ENCODE measurements at places on chromosomes 3 and 15.

GRCh38 chr15:77824361-77825251, 191.9 kb upstream of the LINGO1 start:
- DNase-seq, result no peak

DNA sequence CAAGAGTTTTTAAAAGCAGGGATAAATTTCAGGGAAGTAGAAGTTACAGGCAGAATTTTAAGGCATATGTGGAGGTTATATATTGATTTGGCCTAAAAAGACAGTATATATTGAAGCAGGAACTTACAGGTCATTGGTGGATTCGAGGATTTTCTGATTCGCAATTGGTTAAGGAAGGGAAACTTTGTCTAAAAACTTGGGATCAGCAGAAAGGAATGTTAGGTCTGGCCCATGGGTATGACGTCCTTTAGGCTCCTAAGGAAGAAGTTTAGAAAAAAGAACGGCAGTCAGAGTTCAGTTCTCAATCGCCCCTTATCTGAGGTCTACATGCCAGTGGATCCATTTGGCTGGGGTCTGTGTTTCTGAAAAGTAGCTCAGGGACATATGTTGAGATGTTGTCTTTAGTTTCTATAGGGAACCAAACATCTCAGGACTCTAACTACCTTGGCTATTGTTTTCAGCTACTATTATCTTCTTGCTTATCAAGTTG, 33.2 kb upstream of the ACP3 start:
- no peak for DNase-seq

DNA sequence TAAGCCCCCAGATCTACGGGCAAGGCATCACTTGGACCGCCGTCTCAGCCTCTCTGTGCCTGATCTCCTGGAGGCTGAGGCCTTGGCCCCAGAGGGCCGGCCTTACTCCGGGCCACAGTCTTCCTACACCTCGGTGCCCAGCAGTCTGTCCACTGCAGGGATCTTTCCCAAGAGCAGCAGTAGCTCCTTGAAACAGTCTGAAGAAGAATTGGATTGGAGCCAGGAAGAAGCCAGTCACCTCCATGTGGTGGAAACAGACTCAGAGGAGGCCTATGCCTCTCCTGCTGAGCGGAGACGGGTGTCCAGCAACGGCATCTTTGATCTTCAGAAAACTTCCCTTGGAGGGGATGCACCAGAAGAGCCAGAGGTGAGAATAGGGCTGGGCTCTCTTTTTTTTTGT, 67.0 kb downstream of the MCTP2 start:
- no peak for DNase-seq

GRCh38 chr3:102532901-102533300, 98.1 kb downstream of the ZPLD1 start:
- DNase-seq, result no peak

- DNase-seq, result no peak
Observed at GRCh38 chr3:12638105-12638504, 25.8 kb downstream of the RAF1 start.

GRCh38 chr3:191783024-191783423, 322.1 kb downstream of the PYDC2 start:
- DNase-seq, result no peak

DNA sequence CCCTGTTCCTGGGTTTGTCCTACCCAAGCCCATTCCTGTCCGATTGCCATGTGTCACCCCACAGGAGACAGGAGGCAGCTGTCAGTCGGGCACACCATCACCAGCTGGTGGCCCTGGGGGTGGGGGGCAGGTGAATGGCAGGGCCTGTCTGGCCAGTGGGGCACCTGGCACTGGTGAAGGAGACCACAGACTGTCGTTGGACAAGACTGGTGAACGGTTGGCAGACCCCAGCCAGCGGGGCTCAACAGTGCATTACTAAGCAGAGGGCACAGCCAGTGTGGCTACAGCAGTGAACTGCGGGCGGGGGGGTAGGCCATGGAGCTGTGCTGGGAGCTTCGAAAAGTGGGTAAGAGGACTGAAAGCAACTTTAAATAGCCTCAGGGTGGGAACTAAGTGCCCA, 2.1 kb downstream of the SEMA7A start:
- no peak for DNase-seq

DNA sequence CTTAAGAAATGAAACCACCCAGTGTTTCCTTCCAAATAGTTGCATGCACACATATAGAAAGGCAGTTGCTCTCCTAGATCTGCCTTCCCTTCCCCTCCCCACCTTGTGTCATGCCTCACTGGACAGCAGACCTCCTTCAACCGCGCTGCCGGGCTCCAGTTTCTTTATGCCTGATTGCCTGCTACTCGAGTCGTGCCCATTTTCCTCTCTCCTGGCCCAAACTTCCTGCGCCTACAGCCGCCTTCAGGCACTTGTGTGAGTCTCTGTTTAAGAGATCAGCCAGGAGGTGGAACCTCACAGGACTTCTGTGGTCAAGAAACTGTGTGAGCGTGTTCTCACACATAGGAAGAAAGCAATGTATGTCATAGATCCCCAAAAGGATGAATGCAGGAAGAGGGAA, 8.8 kb upstream of the FAM107A start:
- DNase-seq, result no peak

- DNase-seq, result peak; percentile 46
Observed at GRCh38 chr3:42289026-42289425, 23.0 kb upstream of the CCK start.

- DNase-seq, result no peak
Observed at GRCh38 chr15:100612539-100612938, 10.2 kb downstream of the ASB7 start.

DNA sequence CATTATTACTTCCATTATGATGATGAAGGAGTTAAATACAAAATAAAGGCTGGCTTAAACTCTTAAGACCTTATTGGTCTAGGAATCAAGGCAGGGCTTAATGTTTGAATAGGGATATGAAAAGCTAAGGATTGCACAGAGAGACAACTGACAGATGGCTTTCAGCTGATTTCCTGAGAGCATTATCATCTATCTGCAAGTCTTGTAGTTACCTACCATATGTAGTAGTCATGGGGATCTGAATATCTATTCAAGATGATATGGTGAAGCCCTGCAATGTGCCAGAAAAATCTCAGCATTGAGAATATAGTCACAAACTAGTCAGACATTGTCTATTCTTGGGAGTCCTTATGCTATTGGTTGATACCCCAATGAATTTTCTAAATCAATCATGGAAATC, 47.5 kb upstream of the CHMP2B start:
- DNase-seq, result no peak

DNA sequence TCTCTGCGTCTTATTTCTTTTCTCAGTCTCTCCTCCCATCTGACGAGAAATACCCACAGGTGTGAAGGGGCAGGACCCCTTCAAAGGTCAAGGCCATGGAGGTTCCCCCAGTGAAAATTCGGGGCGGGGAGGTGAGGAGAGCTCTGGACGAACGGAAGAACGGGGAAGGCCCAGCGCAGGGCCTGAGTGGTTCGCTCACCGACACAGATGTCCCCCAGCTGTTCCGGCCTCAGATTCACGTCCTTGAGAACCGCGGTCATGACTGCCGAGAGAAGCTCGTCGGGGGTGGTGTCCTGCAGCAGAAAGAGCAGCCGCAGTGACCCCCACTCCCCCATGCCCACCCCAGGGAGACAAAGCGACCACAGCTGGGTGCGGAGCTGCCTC, 542 bp downstream of the ACAA1 start:
- DNase-seq, result no peak

GRCh38 chr3:186054792-186055352, 54.0 kb downstream of the ETV5 start:
- DNase-seq, result no peak

DNA sequence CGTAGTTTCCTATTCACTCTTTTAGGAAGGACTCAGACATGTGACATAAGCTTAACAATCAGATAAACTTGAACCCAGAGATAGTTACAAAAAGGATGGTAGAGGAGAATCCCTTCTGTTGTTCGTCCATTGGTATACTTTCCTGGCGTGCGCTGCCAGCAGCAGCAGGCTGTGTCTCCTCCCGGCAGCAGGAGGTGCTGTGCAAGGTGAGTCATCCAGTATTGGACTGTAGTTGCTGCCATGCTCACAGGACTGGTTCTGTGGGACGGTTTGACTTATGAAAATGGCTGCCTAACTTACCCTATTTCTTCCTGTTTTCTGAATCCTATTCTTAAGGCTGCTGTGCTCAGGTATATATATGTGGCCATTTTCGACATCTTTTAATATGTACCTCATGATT, 253.4 kb upstream of the LRRC3B start:
- DNase-seq, result no peak

- DNase-seq, result no peak
Observed at GRCh38 chr15:96339619-96340347, 9.3 kb downstream of the NR2F2 start.

GRCh38 chr3:195739561-195740111, 18.9 kb downstream of the MUC20 start:
- DNase-seq, result no peak

GRCh38 chr15:62060896-62061280, 641 bp upstream of the VPS13C start:
- no peak for DNase-seq

- DNase-seq, result no peak
Observed at GRCh38 chr3:172717493-172718088, 6.7 kb upstream of the NCEH1 start.

DNA sequence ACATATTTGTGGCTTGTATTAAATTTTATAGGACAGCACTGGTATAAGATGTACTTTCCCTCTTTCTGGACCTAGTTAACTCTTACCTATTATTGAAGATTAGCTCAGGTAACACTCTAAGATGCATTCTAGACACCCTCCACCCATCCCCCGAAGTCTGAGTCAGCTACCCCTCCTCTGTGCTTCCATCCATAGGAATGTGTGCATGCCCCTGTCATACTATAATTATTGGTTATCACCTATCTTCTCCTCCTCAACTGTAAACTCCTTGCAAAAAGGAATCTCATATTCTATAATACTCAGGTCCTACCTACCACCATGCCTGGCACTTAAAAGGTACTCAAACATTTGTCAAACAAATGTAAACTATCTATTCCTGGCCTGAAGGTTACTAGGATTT, 3.0 kb downstream of the PEAK1 start:
- DNase-seq, result no peak

DNA sequence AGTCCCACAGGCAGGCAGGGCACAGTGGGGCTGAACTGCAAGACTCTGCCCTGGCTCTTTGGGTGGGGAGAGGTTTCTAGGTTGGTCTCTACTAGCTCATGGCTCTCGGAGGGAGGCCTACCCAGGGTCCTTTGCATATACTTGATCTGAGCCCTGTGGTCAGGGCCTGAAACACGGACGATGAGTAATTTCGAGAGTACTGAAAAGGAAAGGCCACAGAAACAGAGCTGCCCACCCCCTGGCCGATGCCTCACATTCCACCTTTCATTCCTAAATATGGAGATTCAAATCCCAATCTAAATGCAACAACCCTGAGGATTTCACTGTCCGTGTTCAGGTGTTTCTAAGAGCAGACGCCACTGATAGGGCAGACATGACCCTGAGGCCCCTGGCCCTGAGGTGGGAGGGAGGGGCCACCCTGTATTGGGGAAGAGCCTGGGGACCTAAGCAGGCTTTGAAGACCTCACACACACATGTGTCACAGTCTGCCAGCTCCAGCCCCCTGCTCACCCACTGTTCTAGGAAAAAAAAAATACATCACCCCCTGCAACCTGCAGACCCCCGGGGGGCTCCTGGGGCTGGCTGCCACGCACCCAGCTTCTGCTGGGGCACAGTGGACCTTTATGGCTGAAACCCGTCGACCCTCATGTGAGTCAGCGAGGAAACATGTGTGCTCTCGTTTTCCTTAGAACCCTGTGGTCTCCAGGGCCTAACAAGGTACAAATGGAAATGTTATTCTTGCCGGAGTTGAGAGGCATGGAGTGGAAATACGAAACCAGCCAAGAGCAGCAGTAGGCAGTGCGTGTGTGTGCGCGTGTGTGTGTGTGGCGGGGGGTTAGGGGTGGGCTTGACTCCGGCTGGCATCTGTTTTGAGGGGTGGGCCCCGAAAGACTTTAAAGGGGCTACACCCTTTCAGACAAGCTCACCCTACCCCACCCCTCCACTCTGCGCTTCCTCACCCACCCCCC, 112.7 kb downstream of the CHSY1 start:
- no peak for DNase-seq

DNA sequence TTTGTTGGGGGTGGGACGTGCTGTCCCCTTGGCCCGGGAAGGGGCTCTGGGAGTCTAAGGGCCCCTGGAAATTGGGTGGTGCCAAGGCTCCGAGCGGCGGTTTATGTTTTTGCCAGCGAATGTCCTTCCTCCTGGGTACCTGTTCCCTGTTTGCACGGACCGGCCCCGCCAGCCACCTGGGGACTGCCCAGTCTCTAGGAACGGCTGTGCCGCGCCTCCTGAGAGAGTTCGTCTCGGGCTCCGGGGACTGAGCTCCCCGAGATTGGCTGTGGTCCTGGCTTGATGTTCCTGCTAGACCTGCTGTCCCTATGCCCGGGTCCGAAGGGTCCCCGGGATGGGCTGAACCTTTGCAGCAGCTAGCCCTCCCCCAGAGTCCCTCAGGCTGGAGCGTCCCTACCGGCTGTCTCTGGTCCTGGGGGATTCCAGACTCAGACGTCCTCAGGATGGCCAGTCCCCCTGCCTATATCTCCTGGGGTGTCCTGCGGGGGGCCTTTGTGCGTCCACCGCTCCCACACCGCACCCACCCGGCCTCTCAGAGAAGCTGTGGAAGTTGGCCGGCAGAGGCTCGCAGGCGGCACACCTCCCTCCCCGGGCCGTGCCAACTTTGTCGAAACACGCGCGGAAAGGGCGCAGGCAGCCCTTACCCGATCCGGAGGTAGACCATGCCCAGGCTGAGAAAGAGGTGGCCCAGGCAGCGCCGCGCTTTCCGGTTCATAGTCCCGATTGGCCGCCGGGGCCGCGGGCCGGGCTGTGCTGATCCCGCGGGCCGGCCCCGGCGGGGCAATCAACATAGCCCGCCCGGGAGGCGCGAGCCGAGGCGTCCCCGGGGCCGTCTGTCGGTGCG, 547 bp downstream of the WNT7A start:
- no peak for DNase-seq

GRCh38 chr15:76070921-76071635, 11.3 kb downstream of the TMEM266 start:
- no peak for DNase-seq
